ENCODE measurements at places on chromosomes 7 and 10.

DNA sequence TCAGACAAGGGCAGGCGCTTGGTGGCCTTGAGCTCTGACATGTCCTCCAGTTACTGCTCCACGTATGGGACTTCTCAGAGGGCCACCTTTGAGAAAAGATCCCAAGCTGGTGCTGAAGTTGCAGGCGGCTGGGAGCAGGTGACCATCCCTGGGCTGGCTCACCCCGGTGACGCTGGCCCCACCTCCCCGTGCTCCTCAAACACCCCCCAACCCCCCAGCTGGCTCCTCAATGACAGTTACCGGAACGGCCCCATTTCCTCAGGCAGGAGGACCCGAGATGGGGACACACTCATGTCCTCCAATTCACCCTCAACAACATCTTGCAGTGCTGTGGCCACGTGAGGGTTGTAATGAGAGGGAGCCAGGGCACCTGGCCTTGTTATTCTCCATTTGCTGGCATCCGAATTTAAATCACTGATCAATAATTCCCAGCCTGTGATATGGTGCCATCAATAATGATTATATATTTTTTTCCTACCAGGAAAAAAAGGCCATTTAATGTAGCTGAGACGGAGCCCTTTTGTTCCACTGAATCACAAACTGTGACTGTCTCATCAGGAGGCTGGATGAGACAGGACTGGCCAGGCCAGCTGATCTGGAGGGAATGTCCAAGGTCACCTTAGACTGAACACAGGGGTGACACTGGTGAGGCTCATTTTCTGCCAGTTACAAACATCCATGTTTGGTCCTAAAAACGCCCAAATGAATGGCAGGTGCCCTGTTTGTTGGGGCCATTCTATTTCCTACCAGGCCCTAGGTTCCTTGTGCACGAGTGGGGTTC is 64.5 kb downstream of the CHST15 start:
- DNase-seq: no peak

DNA sequence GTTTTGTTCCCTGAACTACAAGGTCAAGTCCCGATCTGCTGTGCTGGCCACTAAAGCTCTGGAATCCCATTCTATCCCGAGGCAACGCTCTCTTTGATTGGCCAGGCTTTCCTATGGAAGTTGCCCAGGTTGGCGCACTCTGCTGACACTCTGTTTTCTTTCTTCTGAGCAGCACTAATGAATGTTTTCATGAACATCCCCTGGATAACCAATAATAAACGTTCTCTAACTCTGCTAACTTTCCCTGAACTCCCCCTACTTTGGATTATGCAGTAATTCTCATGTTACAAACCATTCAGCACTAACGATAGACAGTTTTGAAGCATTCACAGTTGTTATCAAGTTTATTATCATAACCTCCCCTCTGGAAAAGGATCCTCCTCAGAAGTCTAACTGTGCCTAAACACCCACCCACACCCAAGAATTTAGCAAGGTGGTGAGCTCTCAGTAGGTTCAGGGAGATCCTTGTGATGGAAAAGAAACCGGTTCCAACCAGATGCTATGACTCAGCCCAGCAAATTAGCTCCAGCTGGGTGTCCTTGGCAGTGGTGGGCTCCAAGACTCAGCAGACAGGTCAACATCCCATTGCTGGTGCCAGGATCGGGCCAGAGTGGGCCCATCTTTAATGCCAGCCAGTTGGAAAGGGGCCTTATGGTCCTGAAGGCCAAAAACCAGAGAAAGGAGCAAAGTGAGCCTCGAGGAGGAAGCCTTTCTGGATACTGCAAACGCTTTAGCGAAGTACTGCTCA is 68.4 kb downstream of the CREB3L2 start:
- no peak for DNase-seq

DNA sequence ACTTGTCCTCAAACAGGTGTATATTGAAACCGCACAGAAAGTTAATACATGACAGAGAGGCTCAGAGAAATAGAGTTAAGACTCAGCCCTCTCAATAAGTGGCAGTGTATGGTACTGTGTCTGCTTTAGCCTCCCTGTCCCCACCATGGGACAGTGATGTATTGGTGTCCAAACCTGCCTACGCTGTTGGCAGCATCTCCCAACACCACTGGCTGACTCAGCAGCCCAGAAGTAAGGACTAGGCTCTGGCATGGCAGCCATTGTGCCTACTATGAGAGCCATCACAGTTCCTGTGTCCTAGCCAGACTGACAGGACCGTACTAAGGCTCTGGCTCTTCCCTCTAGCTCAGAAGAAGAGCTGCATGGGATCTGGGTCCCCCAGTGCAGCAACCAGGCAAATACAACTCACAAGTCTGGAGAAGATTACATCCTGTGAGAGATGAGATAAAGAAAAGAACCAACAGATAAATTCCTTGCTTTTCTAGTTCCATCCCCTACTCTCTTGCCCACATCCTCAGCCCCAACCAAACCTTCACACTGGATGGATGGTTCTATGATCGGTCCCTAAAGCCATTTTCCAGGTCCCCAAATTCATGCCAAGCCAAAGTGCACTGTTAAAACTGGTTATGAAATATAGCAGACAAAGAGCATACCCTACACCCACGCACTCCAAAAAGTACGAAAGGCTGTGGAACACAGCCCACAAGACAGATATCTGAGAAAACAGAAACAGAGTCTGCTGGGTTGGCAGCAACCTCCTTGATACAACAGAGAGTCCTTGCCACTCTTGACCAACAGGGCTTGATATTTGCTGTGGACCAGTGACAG is 44.1 kb upstream of the DMTF1 start:
- no peak for DNase-seq

- no peak for DNase-seq
Observed at GRCh38 chr7:143490717-143491306, 13.1 kb downstream of the TAS2R41 start.

GRCh38 chr10:86709396-86710185 is 41.3 kb downstream of the LDB3 start:
- DNase-seq: no peak

- DNase-seq: no peak
Observed at GRCh38 chr7:89738549-89738948, 415.7 kb upstream of the STEAP1 start.

GRCh38 chr10:128854963-128855362 is 612.1 kb upstream of the MGMT start:
- no peak for DNase-seq

GRCh38 chr7:124480036-124480820 is 285.4 kb downstream of the GPR37 start:
- DNase-seq: no peak

DNA sequence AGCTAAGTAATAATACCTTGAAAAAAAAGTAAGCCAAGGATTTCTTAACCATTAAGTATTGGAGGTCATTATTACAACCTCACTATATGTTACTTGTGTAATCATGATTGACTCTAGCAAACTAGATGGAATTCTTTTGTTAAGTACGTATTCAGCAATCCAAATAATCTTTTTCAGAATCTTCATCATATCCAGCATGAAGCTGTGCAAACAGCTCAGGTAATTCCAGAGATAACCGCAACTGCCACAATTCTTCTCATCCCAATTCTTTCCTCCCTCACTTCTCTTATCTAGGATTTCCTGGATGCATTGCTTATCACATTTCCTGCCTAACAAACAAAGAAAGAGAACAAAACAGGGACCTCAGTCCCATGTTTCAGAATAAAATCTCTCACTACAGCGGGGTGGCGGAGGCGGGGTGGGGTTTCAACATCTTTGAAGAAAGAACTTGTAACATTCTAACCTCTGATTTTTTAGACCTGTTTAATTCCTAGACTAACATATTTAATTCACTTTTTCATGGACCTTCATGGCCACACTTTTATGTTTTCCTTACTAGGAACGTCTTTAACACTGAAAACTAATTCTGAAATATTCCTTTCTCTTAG is 156.5 kb downstream of the POM121L12 start:
- DNase-seq: no peak

Data from GM13976 (cell line).